ENCODE measurements at places on chromosomes 3 and 15.
A peak's percentile ranks its signal among the peaks of the same experiment; 100 is the strongest.

DNA sequence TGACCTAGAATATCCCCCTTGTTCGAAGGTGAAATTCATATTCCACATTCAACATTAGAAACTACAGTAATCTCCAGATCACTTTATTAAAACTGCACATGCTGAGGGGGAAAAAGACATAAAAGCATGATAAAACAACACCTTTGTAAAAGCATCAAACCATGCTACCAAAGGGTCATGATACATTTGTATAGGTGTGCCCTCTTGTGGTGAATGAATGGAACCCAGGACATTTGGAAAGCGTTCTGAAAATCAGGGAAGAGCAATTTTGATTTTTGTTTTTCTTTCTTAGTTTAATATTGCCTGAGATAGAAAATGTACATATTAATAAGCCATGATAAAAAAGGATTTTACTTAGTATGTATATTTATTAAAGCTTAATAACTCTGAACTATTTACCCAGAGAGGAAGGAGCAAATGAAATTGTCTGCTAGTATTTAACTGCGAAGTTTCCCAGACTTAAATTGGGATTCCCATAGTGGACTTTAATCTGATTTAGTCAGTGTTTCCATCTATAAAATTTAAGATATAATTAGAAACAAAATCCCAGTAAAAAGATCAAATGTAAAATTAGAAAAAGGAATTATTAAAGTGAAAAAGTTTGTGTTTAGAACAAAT is 105.8 kb upstream of the ARL6 start:
- no peak for DNase-seq

DNA sequence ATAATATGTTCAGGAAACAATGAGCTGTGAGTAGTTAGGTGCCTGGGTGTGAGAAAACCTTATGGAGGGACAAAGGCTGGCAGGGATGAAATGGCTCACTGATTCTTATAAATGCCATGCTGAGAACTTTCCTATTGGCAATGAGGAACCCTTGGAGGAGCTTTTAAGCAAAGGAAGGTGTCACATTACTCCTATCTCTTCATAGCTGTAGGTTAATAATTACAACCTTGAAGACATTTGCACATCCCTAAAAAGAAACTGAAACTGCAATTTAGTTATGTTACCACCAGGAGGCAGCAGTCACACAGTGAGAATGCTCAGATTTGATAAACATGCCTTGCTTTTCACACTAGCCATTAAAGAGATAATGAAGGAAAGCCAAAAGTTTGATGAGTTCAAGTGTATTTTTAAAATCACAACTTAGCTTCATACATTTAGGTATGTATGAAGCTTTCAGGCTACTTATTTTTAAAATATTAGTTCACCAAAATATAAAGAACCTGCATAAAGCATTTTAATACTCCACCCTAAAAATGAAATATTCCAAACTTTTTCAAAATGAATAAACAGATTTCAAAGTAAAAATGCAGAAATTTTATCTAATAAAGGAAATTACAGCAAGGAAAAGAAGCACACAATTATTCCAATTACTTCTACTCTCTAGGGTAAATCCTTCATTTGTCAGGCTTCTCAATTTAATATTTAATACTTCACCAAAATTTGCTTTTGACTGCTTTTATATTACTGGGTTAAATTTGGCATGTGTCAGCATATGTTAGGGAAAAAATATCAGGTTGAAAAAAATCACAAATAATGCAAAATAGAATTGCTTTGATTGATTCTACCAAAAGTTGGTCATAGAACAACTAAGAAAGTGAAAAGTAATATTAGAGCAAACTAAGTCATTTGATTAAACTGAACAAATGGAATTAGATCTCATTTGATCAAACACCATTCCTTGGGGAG is 136.9 kb upstream of the SLC2A2 start:
- DNase-seq = no peak

- no peak for DNase-seq
These were observed 15.2 kb downstream of the IVD start for GRCh38 chr15:40420793-40421192.

DNA sequence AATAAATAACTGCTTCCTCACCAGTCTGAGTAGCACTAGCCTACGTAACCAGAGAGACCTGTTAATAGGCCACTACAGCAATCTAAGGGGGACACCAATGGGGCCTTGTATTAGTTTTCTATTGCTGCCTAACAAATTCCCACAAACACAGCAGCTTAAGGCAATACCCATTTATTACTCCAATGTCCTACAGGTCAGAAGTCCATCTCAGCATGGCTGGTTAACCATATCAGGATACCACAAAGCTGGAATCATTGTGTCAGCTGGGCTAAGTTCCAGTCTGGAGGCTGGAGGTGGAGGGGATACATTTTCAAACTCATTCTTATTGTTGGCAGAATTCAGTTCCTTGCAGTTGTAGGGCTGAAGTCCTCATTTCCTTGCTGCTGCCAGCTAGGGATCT is 331.9 kb downstream of the ULK4 start:
- no peak for DNase-seq

- no peak for DNase-seq
These were observed 32.3 kb upstream of the AMOTL2 start for GRCh38 chr3:134406331-134407238.

DNA sequence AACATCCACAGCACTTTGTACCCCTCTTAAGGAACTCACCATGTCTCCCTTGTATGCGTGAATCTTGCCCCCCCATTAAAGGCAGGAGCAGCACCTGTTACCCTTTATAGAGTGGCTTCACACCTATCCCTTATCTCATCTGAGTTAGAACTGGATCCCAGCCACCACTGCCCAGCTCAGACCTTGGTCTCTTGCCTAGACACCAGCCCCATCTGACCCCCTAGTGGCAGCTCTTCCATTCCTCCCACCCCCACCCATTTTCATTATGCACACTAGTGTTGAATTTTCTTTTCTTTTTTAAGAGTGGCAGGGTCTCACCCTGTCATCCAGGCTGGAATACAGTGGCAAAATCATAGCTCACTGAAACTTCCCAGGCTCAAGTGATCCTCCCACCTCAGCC is 3.2 kb upstream of the ZFYVE19 start:
- no peak for DNase-seq

GRCh38 chr3:178507507-178508442 is 28.5 kb upstream of the KCNMB2 start:
- DNase-seq = no peak

DNA sequence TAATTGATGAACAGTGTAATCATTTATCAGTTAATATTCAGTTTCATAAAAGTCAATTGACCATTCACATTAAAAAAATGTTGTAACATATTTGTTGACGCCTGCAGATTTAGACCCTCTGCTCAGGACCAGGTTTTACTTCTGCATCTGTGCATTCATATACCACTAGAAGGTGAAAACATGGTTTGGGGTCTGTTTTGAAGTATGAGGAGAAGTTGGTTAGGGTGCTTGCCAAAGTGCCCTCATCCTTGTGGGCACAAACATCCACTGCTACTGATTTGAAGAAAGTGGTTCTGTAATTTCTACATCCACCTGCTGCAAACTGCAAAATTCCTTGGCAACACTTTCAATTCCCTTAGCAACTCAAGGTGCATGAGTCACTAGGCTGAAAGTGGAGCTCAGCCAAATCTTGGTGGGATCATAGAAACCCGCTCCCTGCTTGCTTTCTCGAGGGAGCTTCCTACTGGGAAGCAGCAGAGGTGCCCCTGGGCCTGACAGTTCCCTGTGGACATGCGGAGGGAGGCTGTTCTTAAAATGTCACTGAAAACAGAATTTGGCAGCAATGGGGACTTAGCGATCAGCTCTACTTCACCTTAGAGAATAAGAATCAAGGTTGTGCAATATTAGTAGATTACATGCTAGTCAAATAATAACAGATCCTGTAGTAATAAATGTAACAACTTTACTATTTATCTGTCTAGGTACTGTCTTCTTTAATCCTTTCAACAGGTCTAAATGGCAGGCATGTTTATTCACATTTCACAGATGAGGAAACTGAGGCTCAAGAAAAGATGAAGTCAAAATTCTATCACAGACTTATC is 301.0 kb upstream of the TBL1XR1 start:
- DNase-seq = no peak

DNA sequence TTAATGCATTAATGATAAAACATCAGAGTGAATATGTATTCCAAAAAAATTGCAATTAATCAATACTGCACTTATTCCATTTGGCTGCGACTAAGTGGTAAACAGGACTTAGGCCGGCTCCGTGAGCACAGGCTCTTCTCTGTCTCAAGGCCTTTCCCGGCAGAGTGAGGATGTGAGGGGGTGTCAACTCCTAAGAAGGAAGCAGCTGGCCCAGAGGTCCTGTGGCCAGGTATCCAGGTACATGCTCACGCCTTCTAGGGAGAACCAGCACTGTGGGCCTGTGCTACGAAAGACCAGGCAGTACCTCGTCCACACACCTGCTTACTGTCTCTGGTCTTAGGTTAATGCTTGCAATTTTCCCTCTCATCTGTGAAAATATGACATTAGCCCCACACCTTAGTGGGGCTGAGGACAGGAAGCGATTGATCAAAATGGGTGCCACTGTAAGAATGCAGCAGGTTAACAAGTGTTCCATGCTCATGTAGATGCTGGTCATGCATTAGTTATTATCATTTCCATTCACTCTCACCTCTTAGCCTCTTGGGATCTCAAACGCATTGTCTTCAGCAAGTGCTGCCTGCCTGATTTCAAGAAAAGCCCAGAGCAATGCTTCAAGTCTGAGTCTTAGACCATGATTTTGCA is 175.3 kb downstream of the ABHD5 start:
- no peak for DNase-seq

DNA sequence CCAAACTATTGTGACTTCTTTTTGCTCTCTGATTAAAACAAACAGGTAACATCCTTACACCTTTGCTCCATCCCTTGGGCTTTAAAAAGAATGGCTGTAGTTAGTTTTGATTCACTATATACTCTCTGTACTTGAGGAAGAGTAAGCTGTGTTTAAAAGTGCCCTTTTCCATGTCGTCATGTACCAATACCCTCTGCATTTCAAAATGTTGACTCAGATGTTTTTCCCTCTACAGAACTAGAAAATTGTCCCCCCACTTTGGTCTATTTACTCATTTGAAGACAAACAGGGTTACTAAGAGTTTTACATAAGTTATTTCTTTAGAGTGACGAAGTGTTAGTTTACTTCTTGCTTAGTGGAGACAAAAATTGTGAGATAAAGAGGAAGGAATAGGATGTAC is 62.7 kb downstream of the TASOR start:
- DNase-seq = no peak

- DNase-seq = no peak
These were observed 48.8 kb downstream of the PSMD6 start for GRCh38 chr3:63974451-63974850.

- DNase-seq = no peak
These were observed 35.1 kb upstream of the SPTBN5 start for GRCh38 chr15:41928637-41929620.

DNA sequence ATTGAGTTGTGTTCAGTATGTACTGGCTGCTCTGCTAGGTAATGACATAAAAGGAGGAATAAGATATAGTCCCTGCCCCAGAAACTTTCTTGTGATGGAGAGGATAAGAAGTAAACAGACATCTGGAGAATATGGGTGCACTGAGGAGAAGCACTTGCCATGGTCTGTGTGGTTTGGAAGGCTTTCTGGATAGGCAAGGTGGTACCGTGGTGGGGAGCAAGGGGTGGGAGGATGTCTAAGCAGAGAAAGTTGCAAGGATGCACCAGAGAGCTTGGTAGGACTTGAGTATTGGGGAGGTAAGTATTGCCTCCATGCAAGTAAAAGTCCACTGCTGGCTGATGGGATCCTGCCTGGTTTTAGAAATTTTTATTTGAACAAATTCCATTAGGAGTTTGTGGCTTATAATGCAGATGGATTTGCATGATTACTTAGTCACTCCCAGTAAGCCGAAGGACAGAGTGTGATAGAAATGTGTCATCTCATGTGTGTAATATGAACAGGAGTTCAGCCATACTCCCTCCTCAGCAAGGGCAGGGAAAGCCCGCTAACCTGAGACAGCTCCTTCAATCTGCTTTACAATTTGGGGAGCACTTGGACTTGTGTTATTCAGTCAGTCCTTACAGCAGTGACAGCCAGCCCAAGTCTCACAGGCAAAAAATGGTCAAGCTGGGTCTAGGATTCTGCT is 53.6 kb downstream of the CLSTN2 start:
- no peak for DNase-seq

- no peak for DNase-seq
These were observed 62.4 kb downstream of the ADAMTS9 start for GRCh38 chr3:64625381-64625780.

- no peak for DNase-seq
These were observed 42.7 kb downstream of the PRKAR2A start for GRCh38 chr3:48804930-48805329.

DNA sequence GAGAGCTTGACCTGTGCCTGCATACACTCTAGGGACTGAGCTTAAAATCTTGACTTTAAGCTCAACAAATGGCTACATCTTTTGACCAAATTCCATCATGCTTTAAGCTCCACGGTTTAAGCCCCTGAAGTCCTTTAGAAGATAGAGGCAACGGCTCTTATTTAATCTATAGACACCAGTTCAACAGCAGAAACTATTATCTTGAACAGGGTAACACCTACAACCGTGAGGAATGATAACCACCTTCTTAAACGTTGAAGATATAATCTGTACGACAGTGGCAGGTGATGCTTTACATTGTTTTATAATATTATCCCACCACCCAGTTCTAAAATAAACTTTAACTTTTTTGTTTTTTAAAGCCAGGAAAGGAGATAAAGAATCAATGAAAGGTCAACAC is 1007.8 kb downstream of the FHIT start:
- no peak for DNase-seq

DNA sequence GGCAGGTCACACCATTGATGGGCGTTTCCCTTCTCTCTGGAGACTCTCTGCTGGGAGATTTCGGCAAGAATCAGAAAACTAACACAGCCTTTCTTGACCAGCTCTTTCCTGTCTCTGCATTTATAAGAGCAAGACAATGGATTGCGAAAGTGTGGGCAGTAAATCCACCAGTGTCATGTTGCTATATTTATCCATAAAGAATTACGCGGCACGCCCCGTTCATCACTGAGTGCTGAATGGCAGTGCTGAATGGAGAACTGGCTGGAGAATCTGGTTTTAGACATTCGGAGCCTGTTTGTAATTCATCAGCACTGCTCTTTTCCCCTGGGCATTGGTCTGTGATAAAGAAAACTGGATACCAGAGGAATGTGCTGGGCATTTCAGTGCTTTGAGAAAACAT is 2.0 kb upstream of the CEMIP start:
- DNase-seq = peak; percentile 47

Measured in GOT3 (cell line).